ENCODE measurements at places on chromosomes 2 and 18. TPM values are rescaled to one million over a fixed set of nuclear protein-coding genes. Genes with fewer than 3 reads are reported as not detected.

Gene TMEM131
- 25.8 TPM for total RNA-seq

Gene ALPG
- total RNA-seq: not detected

Gene WNT10A
- 6.0 TPM for total RNA-seq

Gene ECEL1
- total RNA-seq: 0.19 TPM

Gene QPCT
- total RNA-seq: 0.64 TPM

Gene SRD5A2
- not detected for total RNA-seq

Gene MBOAT2
- 4.7 TPM for total RNA-seq

Gene HMSD
- 26.7 TPM for total RNA-seq

DNA sequence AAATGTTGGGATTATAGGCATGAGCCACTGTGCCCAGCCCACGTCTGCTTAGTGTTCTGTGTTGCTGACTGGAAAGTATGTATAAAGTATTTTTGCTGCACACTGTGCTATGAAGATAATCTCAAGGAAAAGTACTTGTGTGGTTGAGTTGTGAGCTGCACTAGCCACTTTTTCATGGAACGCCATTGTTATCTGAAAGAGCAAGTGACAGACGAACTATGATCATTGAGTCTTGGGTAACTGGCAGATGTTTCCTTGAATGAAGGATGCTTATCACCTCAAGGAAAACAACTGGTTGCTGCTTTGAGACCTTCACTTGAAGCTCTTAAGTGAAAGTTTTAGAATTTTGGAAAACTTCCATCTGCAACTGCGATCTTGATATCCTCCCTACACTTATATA, 82.2 kb upstream of the KCTD1 start:
- peaks cover 3% of the 10 kb centered on the region for H3K27me3 ChIP-seq
- no peaks in the 10 kb centered on the region for H3K36me3 ChIP-seq
- no peaks in the 10 kb centered on the region for H3K4me1 ChIP-seq
- no peak overlapping the region for H3K4me3 ChIP-seq
- H3K27ac ChIP-seq: no peak overlapping the region

DNA sequence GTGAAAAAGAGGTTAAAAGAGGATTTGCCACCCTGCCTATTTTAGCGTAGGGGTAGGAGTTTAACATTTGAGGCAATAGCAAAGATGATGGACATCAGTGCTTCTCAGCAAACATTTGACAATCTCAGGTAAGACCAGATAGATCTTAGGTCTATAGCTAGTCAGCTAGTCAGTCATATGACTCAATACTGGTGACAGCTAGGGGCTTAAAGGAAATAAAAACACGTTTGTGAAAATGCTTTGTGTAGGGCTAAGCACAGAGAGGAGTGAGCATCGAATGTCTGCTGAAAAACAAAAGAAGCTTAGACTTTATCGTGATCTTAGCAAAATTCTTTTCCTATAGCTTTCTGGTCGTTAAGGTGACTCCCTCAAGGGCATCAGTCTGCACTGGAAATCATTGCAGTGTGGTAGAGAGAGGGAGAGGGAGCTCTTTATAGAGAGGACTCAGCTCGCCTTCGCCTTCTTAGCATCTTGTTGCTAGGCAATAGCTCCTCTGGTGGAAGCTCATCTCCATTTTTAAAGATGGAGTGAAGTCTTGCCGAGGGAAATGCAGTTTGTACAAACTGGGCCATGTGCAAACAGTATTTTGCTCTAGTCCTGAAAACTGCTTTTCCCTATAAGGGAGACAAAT, 62.8 kb upstream of the SLC38A11 start:
- no peak for DNase-seq
- H3K36me3 ChIP-seq: no peaks in the 10 kb centered on the region
- no peak overlapping the region for H3K27ac ChIP-seq
- peaks cover 3% of the 10 kb centered on the region for H3K27me3 ChIP-seq
- no peaks in the 10 kb centered on the region for H3K4me1 ChIP-seq

DNA sequence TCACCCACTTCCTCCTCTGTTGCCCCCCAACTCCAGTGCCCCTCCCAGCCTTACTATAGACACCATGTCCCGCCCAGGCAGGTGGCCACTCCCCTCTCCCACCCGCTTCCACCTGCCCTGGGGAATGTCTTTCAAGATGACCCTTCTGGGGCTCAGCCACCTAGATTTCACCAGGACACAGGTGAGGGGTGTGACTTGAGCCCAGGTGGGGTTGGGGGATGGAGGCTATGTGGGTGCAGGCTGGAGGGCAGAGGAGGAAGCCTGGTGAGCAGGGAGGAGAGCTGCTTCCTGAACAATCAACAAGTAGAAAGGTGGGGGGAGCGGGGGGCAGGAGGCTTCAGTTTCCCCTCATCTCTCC, 8.7 kb downstream of the ADRA2B start:
- H3K4me1 ChIP-seq: no peaks in the 10 kb centered on the region
- H3K27me3 ChIP-seq: no peaks in the 10 kb centered on the region
- DNase-seq: no peak

DNA sequence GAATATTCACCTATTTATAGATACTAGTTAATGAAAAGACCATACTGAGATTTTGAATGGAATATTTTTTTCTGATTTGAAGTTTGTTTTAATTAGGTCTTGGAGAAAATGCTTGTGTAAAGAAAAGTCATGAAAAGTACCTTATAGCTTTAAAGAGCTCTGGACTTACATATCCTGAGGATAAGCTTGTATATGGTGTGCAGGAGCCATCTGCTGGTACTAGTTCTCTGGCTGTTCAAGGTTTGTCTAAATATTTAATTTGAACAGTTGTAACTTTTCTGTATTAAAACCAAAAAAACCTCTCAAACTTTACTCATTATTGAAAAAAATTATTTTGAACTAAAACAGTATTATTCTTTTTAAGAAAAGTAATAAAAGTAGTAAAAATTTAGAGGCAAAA, 50.1 kb downstream of the UBR3 start:
- H3K4me3 ChIP-seq: no peak overlapping the region
- no peaks in the 10 kb centered on the region for H3K27me3 ChIP-seq
- peaks cover 6% of the 10 kb centered on the region for H3K36me3 ChIP-seq
- no peaks in the 10 kb centered on the region for H3K4me1 ChIP-seq
- no peak for DNase-seq

DNA sequence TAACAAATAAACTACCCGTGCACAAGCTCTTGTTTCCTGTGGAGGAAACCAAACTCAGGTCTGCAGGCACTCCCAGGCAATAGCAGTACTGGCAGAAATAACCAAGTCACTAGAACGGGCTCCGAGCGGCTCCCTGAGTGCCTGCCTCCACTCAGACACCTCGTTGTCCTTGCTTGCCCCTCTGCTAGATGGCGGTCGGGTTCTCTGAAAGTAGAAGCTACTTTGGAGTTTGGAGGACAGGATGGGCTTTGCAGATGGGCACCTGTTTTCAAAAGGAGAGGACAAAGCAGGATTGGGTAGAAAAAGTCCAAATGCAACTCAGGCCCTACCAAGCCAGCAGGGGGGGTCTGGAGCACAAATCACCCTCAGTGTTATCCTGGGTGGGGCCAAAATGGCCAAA, 136.4 kb downstream of the LRRC30 start:
- no peak overlapping the region for H3K4me3 ChIP-seq
- peaks cover 4% of the 10 kb centered on the region for H3K27me3 ChIP-seq
- H3K36me3 ChIP-seq: no peaks in the 10 kb centered on the region
- peaks cover 5% of the 10 kb centered on the region for H3K4me1 ChIP-seq
- DNase-seq: no peak
- H3K27ac ChIP-seq: no peak overlapping the region

DNA sequence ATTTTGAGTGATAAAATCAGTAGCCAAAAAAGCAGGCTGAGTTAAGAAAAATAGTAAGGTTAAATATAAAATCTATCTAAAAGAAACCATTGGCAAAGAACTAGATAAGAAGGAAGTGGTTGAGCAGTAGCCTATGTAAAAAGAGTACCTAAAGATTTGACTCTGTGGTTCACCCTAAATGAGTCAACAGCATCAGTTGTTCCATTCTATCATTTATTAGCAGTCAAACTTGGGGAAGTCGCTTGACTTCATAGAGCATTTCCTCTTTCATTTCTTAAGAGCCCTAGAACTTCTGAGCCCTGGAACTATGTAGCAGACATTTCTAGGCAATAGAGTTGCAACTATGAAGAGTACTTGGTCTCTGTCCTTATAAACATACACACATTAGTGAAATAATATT, 381.7 kb downstream of the NUP35 start:
- no peak overlapping the region for H3K4me3 ChIP-seq
- no peaks in the 10 kb centered on the region for H3K36me3 ChIP-seq
- H3K27me3 ChIP-seq: no peaks in the 10 kb centered on the region
- DNase-seq: no peak
- no peak overlapping the region for H3K27ac ChIP-seq
- no peaks in the 10 kb centered on the region for H3K4me1 ChIP-seq

GRCh38 chr2:239876271-239876947, 148.7 kb downstream of the NDUFA10 start:
- no peak overlapping the region for H3K27ac ChIP-seq
- no peaks in the 10 kb centered on the region for H3K36me3 ChIP-seq
- no peak overlapping the region for H3K4me3 ChIP-seq
- H3K27me3 ChIP-seq: no peaks in the 10 kb centered on the region
- DNase-seq: no peak

DNA sequence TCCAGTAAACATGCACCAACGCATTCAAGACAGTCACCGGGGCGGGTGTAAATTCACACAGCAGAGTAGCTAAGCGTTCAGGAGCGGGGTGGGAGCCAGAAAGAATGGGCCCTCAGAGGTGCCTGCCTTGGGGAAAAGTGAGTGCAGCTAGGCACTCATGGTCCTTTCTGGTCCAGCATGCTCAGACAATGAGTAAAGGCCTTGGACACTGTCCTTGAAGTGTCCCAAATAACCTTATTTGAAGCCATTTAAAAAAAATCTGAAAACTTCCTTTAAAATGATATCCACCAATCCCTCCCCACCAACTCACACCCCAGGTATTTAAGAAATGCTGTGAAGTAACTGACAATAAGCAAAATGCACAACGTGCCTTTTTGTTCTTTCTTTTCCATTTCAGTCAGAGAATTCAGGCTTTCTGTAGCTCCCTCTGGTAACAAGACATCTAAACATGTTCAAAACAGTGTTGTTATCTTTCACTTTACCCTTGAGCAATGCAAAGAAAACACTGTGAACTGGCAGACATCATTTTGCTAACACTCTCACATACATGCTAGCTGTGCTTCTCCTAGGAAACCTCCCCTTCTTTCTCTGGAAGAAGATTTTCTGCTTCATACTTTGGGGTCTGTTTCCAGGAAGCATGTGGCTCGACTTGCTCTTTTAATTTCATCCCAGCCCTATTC, 445.1 kb upstream of the SPRED2 start:
- no peaks in the 10 kb centered on the region for H3K36me3 ChIP-seq
- H3K27ac ChIP-seq: no peak overlapping the region

GRCh38 chr18:59005262-59005661, 134.4 kb upstream of the SEC11C start:
- no peak overlapping the region for H3K4me3 ChIP-seq
- H3K27me3 ChIP-seq: peaks cover 2% of the 10 kb centered on the region
- H3K36me3 ChIP-seq: no peaks in the 10 kb centered on the region
- DNase-seq: no peak
- H3K27ac ChIP-seq: no peak overlapping the region

DNA sequence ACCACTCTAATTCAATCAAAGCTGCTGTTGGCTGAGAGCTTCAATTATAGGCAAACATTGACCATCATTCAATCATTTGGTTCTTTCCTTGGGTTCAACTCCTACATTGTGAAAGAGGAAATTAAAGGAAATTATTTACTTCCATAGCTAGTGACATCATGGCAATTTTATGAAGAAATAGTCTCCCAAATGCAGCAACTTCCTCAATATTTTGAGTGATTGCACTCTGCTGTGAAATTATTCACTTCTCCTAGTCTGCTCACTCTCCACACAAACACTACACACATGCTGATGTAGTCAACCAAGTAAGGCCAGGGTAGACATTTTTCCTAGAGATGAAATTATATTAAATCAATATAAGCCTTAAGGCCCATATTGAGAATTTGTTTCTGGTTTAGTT, 86.7 kb upstream of the NCKAP5 start:
- H3K27me3 ChIP-seq: no peaks in the 10 kb centered on the region
- H3K4me3 ChIP-seq: no peak overlapping the region
- H3K4me1 ChIP-seq: no peaks in the 10 kb centered on the region
- no peaks in the 10 kb centered on the region for H3K36me3 ChIP-seq
- DNase-seq: no peak

DNA sequence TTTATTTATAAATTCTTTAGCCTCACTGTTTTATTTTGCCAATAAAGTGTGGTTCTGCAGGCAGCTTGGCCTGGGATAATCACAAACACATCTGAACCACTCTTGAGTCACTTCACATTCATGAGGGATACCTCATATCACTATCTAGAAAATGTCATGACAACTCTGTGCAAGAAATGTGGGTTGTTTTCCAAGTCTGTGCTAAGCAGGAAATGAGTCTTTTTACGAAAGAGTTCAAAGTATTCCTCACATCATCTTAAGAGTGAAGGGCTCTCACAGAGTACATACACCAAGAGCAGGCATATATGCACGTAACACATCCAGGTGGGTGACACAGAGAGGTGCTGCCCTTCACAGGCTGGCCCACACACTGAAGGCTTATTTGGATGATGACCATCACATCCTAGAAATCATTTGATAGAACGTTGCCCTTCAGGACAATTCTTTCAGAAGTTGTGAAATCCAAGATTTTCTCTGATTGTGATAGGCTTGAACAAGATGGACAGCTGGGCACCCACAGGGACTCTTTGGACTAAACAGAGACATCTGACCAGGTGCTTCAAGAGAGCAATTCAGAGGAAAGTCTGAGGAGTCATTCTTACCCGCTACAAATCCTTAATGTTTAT, 811.1 kb upstream of the LRATD1 start:
- no peak overlapping the region for H3K4me3 ChIP-seq
- no peaks in the 10 kb centered on the region for H3K27me3 ChIP-seq
- no peak overlapping the region for H3K27ac ChIP-seq
- H3K4me1 ChIP-seq: no peaks in the 10 kb centered on the region
- DNase-seq: no peak

DNA sequence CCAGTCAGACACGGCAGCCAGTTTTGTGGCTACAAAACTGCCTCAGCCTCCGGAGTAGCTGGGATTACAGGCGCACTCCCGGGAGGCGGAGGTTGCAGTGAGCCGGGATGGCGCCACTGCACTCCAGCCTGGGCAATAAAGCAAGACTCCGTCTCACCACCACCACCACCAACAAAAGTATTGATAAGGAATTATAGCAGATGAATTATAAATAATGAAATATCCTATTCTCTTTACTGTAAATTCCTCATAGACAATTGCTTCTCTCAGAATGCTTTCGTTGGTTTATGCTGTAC, 1.4 kb upstream of the FAM161A start:
- H3K4me1 ChIP-seq: peaks cover 20% of the 10 kb centered on the region
- DNase-seq: no peak
- peak overlapping the region; percentile 99 for H3K4me3 ChIP-seq
- no peaks in the 10 kb centered on the region for H3K27me3 ChIP-seq

- no peak overlapping the region for H3K4me3 ChIP-seq
- no peak for DNase-seq
- H3K27me3 ChIP-seq: no peaks in the 10 kb centered on the region
- no peak overlapping the region for H3K27ac ChIP-seq
These were observed 533.7 kb upstream of the TNP1 start for GRCh38 chr2:217393585-217394032.

DNA sequence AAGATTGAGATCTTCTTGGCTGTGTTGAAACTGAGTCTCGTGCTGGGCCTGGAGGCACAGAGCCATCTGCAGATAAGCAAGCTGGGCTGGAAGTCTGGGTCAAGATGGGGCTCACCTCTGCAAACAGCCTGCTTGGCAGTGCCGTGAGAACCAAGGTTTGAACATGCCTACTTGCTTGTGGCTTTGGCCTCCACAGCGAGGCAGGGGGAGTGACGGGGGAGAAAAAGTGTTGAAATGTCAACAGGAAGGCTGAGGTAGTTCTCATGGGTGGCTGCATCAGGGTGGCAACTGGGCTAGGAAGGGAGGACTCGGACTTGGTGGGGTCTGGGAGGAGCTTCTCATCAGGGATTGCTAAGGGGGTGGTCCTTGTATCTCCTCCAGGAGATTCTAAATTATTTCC, 99.7 kb downstream of the THNSL2 start:
- peaks cover 5% of the 10 kb centered on the region for H3K4me1 ChIP-seq
- no peaks in the 10 kb centered on the region for H3K36me3 ChIP-seq
- H3K27me3 ChIP-seq: peaks cover 7% of the 10 kb centered on the region
- no peak overlapping the region for H3K27ac ChIP-seq
- no peak for DNase-seq
- H3K4me3 ChIP-seq: no peak overlapping the region

All from activated CD4-positive, alpha-beta T cell treated with anti-CD3 and anti-CD28 coated beads for 36 hours (primary cell).